ENCODE measurements at places on chromosomes 6 and 20.
A peak's percentile ranks its signal among the peaks of the same experiment; 100 is the strongest.

- peak; percentile 34 for DNase-seq
Measured at GRCh38 chr6:12875051-12875450, 158.5 kb downstream of the PHACTR1 start.

- no peak for DNase-seq
Measured at GRCh38 chr20:40802886-40803285, 113.8 kb upstream of the MAFB start.

GRCh38 chr20:44891826-44892225, 6.3 kb downstream of the YWHAB start:
- DNase-seq: no peak

DNA sequence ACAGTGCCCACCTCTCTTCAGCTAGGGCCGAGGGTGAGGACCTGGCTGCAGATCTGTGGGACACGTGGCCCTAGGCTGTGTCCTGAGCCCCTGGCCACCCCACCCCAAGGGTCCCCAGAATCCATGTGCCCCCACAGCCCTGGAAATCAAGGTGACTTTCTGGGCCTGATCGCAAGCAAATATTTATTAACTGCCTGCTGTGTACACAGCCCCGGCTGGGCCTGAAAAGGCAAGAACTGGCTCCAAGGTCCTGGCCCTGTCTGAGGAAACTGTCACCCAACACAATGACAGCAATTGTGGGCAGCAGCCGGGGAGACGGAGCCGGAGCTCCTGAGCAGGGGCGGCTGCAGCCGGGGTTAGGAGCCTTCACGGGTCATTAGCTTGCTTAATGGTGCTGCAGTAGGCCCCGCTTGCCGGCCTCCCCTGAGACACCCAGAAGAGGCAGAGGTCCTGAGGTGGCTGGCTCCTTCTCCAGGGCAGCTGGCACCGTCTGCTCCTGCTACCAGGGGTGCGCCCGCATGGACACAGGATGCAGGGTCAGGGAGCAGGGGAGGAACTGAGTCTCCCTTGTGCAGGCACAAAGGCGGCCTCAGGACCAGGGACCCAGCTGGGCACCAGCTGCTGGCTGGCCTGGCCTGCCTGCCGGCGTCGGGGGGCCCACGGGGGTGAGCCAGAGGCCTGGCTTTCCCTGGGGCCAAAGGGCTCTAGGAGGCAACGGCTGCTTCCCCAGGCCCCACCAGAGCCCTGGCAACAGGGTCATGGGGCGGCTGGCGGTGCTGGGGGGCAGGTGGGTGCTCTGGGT, 24.1 kb downstream of the NPEPL1 start:
- peak; percentile 1 for DNase-seq

DNA sequence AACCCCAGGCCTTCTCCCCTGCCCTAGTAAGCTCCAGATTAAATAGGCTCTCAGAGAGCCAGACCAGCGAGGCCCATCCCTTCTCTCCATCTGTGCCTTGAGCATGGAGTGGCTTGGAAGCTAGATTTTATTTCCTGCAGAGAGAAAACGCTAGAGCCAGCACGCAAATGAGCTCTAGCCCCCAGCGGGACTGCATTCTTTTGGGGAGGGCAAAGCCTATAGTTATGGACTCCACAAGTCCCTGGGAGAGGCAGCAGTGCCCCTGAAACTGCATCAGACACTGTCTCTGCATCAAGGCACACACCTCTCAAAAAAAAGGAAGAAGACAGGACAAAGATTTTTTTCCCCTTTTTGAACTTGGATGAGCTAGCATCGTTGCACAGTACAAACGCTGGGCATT, 15.8 kb downstream of the FOXF2 start:
- DNase-seq: no peak

DNA sequence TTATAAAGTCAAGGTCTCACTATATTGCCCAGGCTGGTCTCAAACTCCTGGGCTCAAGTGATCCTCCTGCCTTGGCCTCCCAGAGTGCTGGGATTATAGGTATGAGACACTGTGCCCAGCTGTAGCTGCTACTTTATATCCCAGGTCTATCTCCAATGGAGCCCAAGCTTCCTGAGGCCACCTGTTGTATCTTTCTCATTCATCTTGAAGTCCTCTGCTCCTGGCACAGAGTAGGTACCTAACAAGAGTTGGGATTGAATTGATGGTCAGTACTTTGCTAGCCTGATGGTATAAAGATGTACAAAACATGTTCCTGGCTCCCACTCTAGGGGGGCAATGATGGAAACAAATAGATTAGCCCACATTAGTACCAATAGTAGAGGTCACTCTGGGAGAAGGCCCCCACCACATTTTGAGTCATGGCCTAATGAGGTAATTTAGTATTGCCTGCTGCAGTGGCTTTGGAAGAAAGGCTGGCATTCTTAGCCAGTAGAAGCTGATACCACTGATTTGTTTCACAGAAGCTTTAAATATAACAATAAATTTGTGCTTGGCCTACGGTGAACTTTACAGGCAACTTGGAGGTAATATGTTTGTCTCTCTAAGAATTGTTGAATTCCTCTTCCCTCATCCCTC, 5.4 kb downstream of the PTPN1 start:
- peak; percentile 47 for DNase-seq

GRCh38 chr6:44117397-44118128, 9.7 kb downstream of the MRPL14 start:
- DNase-seq: peak; percentile 48

GRCh38 chr6:24844903-24845302, 46.2 kb upstream of the ARMH2 start:
- no peak for DNase-seq

DNA sequence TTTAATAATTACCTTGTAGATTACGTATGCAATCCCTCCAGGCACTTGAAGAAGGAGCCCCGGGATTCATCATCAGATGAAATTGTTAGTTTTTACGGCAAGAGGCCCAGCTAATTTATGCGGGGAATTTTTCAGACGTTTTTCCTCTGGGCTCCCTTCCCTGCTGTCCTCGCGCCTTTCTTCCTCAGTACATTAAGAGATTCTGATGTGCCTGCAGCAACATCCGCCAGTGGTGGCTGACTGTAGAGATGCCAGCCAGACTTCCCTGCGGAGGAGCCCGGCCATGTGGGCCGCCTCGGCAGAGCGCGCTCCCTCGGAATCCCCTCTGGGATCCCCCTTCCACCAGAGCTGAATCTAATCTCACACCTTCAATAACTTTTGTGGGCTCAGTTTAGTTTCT, 46.4 kb upstream of the POU3F2 start:
- no peak for DNase-seq

DNA sequence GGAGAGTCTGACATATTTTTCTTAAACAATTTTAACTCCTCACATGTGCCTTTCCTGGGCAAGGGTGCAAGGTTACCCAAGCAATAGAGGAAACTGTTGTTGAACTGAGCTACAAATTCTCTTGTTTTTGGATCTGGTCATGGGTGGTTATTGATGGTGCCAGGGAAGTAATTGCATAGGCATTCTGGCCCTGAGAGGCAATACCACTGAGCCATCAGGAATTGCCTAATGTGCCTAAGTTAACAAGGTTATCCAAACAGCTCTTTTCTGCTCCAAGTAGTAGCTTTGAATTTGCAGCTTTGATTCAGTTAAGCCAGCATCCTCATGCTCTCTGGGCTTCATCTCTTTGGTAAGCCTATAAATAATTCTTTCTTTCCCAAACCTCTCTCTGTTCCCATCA, 266.0 kb upstream of the BTBD3 start:
- DNase-seq: peak; percentile 50

DNA sequence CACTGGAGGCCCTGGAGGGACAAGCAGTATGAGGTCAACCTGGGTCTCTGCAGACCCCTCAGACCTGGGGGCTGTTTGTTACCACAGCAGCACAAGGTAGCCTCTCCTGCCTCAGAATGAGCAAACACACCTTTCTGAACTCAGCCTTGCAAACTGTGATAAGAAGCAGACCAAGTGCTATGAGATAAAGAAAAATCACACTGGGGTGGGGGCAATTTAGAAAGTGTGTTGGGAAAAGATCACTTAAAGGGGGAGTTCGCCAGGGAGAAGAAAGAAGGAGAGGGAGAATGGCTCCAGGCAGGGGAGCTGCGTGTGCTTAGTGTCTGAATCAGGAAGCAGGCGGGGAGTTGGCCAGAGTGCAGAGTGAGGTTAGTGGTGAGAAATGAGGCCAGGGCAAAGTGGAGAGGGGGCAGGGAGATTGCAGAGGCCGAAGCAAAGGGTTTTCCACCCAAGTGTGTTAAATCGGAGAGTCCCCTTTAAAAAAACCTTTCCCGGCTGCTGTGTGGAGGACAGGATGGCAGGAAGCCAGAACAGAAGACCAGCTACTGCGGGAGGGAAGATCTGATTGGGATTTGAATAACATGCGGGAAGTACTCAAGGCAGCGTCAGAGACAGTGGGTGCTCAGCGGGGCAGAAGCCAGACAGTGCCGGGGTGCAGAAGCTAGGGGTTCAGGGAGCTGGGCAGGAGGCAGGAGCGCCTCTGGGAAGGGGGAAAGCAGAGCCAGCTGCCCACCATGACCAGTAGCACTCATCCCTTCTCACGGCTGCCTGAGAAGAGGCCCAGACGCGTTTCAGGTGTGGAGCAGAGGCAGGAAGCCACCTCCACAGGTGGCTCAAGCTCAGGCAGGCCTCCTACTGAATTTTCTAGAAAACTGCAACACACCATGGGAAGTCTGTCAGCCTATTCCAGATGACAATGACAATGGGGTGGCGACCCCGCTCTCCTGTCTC, 9.0 kb downstream of the ADA start:
- peak; percentile 88 for DNase-seq
